ENCODE measurements at places on chromosomes 1 and 21. TPM values are rescaled to one million over a fixed set of nuclear protein-coding genes. Genes with fewer than 3 reads are reported as not detected.

DNA sequence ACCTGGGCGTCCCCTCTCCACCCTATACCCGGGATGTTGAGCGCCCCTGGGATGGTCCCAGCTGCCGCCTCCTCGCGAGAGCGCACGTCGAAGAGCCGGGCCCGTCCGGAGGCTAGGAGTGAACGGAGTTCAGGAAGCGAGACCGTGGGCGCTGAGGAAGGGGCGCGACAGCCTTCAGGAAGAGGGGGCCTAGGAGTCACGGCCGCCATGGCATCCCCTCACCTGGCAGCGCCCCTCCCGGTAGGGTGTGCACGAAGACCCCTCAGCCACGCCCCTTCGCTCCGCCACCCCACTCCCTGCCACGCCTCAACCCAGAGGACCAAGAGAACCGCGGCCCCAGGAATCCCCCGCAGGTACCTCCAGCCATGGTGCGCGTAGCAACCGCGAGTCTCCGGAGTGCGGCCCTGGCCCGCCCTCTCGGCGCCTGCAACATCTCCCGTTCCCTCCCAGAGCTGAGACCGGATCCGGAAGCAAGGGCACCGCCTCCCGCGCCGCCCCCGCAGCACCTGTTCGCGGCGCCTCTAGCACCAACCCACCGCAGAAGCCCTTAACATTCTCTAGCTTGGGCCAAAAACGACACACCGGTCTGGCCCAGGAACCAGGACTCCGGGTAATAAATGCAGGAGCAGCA lies at the start of gene TSTD1:
Gene TSTD1 (minus strand): TSS at position 442 of the 631 bp plus-strand sequence. CDS start 75 bp downstream, at position 367.
- peak; percentile 72 for DNase-seq

- no peak for DNase-seq
Measured at GRCh38 chr1:42793824-42794223, 9.0 kb downstream of the TMEM269 start.

- DNase-seq, result no peak
Measured at GRCh38 chr1:14583788-14584187, 14.7 kb upstream of the KAZN start.

DNA sequence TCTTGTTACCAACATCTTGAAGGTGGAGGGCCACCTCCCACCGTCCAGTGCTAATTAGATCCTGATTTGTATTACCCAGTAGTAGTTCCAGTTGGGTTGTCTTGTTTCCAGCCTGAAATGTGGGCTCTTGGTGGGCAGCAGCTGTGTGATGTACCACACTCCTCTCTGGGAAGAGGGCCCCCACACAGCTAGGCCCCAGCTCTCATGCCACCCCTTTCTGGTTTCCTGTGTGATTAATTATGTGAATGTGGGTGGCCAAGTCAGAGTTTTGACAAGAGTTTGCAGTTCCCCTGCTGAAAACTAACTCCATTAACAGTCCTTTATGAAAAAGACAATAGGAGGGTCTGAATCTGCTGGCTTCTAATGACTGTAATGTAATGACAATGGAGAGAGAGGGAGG lies 3.8 kb downstream of the HMGB4 start:
- DNase-seq, result no peak

- no peak for DNase-seq
Measured at GRCh38 chr1:23588749-23589548, 29.6 kb upstream of the ID3 start.

GRCh38 chr1:207519505-207520399 lies 23.8 kb downstream of the CR1 start:
- no peak for DNase-seq

GRCh38 chr1:37723390-37724078 lies 31.2 kb downstream of the CDCA8 start:
- DNase-seq, result no peak

DNA sequence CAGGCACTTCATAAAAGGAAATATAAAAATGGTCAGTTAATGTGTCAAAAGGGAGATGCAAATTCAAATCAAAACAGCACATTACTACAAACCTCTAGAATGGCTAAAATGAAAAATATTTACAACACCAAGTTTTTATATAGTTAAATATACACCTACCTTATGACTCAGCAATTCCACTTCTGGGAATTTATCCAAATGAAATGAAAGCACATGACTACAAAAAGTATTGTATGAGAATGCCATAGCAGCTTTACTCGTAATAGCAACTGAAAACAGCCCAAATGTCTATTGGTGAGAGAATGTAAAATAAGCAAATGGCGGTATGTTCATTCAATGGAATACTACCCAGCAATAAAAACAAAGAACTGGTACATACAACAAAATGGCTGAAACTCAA lies 175.8 kb upstream of the SPAG17 start:
- DNase-seq, result no peak

DNA sequence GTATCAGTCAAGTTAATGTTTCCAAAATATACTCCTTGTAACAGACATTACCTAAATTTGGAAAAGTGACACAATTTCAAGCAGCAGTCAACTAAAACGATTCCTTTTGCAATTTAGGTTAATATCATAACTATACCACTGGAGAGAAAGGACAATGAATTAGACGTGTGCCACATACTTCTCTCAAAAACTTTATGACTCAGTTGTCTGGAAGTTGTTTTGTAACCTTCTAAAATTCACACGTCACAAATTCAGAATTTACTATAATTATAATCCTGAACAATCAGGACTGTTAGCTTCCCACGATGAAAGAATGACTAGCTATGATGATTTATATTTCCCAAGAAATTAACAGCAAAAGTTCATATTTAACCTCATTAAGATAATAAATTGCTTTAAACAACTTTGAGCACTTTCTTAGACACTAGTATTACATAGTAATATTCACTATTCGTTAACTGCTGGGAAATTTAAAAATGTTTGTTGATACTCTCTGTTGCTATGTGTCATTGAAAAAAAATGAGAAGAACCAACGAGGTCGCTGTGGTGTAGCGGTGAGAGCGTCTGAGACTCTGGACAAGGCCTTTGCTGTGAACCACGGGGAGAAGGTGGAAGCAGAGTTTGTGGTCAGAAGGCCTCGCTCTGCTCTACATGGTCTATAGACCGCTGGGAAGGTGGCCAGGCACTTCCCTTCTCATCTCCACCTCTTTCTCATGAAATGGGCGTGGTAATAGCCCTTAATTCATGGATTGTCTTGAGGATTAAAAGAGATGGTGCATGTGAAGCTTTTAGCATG lies 27.9 kb upstream of the BATF3 start:
- no peak for DNase-seq

- no peak for DNase-seq
Measured at GRCh38 chr21:45175326-45176095, 101.1 kb downstream of the ADARB1 start.

DNA sequence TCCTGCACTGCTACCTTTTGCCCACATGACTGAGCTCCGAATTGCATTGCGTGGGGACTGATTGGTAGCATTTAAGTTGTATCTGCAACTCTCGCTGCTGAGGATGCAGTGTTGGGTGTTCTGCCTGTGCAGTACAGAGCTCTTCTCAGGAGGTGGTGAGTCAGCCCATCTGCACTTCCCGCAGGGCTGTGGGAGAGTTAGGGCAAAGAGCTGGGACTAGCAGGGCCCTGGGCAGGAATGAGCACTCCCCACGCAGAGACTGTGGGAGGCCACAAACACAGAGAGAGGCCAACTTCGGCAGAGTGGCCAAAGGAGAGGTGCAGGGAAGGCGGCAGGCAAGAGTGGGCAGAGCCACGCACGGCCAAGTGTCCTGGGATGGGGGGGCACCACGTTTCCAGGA lies 244.7 kb downstream of the SIPA1L2 start:
- no peak for DNase-seq

The BOLA1 gene
- 16.4 TPM for total RNA-seq

The WDR77 gene
- total RNA-seq, result 54.6 TPM

The SPRR2F gene
- total RNA-seq, result not detected

The C1QB gene
- 92.9 TPM for total RNA-seq
